HS-27A (cell line): ENCODE measurements at places on chromosomes 5 and 9.

GRCh38 chr9:126000256-126000655, 253.1 kb downstream of the PBX3 start:
- DNase-seq = no peak

DNA sequence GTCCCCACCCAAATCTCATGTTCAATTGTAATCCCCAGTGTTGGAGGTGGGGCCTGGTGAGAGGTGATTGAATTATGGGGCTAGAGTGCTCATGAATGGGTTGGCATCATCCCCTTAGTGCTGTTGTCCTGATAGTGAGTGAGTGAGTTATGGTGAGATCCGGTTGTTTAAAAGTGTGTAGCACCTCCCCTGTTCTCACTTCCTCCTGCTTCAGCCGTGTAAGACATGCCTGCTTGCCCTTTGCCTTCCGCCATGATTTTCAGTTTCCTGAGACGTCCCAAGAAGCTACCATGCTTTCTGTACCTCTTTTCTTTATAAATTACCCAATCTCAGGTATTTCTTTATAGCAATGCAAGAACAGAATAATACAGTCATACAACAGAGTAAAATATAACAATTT, 742 bp upstream of the LECT2 start:
- no peak for DNase-seq

DNA sequence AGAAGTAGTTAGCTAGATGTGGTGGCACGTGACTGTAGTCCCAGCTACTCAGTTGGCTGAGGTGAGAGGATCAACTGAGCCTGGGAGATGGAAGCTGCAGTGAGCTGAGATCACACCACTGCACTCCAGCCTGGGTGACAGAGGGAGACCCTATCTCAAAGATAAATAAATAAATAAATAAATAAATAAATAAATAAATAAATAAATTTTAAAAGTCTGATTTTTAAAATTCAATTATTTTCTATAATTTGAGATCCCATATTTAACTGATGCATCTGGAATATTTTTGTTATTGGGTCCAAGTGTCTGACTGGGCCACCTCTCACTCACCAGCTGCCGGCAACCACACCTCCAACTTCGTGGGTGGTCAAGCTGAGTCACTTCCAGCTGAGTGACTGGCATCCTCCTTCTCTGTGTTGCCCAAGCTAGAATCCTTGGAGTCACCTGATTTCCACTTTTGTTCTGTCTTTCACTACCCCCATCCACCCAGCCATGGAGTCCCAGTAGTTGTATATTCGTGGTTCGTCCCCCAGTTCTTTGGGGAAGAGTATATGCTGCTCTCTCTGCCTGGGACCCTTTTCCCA, 70.9 kb downstream of the EGFLAM start:
- DNase-seq = peak; percentile 60

DNA sequence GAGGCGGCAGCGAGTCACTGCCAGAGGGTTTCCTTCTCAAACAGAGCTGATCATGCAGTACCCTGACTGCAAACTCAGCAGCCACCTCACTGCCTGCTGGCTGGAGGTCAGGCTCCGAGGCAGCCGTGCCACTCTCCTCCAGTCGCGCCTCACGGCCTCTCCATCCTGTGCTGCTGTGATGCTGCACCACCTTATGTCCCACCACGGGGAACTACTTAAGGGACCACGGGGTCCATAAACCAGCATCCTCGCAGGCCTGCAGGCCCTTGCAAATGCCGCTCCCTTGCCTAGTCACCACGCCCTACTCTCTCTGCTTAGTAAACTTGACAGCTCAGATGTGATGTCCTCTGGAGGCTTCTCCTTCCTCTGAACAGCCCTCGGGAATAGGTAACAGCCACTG, 99.2 kb downstream of the CRB2 start:
- no peak for DNase-seq

GRCh38 chr9:5832071-5832537, 813 bp downstream of the ERMP1 start:
- DNase-seq = no peak

DNA sequence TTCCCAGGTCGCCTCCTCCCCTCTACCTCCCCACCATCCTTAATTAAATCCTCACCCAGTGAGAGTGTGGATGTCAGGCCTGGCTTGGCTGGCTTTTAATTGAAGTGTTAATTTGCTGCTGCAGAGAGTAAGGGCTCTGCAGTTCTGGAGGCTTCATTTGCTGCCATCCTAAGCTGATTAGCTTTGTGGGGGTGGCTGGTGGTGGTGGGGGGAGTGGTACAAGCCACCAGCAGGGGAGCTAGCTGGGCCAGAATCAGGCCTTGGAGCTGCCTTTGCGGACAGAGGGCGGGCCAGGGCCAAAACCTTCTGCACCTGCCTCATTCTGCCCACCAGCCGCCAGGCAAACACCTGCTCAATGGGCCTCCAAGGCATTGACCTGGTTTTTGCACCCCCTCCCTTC, 26.8 kb upstream of the TIFAB start:
- no peak for DNase-seq

DNA sequence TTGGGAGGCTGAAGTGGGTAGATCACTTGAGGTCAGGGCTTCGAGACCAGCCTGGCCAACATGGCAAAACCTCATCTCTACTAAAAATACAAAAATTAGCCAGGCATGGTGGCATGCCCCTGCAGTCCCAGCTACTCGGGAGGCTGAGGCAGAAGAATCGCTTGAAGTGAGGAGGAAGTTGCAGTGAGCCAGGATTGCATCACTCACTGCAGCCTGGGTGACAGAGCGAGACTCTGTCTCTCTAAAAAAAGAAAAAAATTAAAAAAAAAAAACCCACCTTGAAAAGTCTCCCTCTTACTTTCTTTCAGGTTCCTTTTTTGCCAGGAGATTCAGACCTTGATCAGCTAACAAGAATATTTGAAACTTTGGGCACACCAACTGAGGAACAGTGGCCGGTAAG, 34.2 kb downstream of the CDK7 start:
- DNase-seq = no peak

- peak; percentile 86 for DNase-seq
Observed at GRCh38 chr5:176388444-176389134, at the start of the genes HIGD2A and NOP16. HIGD2A (plus strand) TSS chr5:176388751; CDS start chr5:176388820, 69 bp downstream. NOP16 (minus strand) TSS chr5:176388598; CDS start chr5:176388539, 59 bp downstream.

- no peak for DNase-seq
Observed at GRCh38 chr9:74804018-74804385, 83.7 kb downstream of the TRPM6 start.

DNA sequence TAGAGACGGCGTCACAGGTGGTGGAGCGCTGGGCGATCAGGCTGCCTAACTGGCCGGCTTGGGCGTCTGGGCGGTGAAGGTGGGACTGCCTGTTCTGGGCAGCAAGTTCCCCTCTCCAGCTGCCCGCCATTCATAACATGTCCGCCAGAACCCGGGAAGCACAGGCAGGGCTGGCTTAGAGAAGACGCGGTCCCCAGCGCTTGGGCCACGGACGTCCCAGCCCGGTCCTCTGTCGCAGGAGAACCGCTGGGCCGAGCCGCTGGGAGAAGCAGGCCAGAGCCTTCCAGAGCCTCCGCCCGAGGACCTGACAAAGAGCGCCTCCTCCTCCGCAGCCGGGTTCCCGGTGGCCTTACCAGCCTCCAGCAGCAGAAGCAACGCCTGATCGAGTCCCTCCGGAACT, 15.2 kb upstream of the HAND1 start:
- DNase-seq = no peak

GRCh38 chr9:77495834-77496671, 152.1 kb downstream of the GNA14 start:
- DNase-seq = no peak

- no peak for DNase-seq
Observed at GRCh38 chr9:112783551-112783954, 33.0 kb downstream of the SNX30 start.

GRCh38 chr5:19739671-19740070, 248.3 kb downstream of the CDH18 start:
- no peak for DNase-seq

- DNase-seq = no peak
Observed at GRCh38 chr5:169590602-169591001, 7.0 kb downstream of the SPDL1 start.

- DNase-seq = no peak
Observed at GRCh38 chr9:88396836-88397577, 8.8 kb downstream of the SPIN1 start.

GRCh38 chr5:109053995-109054417, 306.3 kb downstream of the FER start:
- DNase-seq = no peak

GRCh38 chr5:5539590-5539989, 117.1 kb downstream of the ICE1 start:
- DNase-seq = no peak

DNA sequence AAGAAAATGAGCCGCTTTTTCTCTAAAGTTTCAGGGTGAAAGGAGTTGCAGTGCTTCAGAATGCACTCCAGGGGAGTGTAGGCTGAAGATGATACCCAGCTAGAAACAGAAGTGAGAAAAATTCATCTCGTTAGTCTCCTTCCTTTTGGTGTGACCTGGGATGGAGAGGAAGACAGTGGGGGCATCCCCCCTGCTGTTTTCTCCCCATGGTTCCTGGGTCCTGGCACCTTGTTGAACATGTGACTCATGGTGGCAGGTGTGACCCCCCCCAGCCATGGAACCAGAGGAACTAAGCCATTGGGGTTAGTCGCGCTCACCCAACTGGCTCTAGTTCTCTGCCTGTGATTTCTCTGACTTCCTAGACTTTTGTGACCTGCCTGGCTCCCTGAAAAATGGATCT, 424.6 kb downstream of the CSNK1G3 start:
- no peak for DNase-seq

GRCh38 chr5:14174230-14174636, 31.1 kb downstream of the TRIO start:
- DNase-seq = no peak

GRCh38 chr5:107293541-107294210, 377.1 kb downstream of the EFNA5 start:
- no peak for DNase-seq

GRCh38 chr9:129374231-129374630, 196.2 kb upstream of the IER5L start:
- DNase-seq = no peak

GRCh38 chr5:123285122-123286023, 137.8 kb downstream of the CEP120 start:
- DNase-seq = no peak

- DNase-seq = no peak
Observed at GRCh38 chr9:99226054-99226453, 4.0 kb downstream of the SEC61B start.

- no peak for DNase-seq
Observed at GRCh38 chr9:70557661-70558369, 143.4 kb upstream of the KLF9 start.

DNA sequence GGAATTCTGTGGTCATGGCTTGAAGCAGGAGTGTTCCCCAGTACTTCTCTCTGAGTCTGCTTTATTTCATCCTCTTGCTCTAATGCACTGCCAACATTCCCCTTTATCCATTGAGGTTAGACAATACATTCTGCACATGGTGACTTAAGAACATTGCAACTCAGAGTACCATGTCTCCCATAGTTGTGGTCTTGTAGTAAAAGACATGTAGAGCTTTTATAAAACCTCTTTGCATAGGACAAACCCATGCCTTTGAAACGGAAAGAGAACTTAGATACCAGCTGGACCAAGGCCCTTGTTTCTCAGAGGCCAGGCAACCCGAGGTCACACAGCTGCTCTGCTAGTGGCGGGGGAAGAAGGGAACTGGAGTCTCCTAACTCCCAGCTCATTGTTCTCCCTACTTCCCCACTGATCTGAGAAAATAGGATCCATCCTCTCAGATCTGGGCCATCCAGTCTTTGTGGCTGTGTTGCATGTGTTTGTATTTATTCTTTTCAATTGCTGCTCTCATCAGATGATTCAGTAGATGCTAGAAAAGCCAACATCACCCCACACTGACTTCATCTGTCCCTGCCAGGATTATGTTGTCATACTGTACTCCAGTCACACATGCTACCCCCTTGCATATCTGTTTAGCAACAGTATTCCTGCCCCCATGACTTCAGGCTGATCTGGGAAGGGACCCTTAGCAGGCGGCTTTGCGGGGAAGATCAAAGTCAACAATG, 236.9 kb downstream of the SAXO1 start:
- no peak for DNase-seq

DNA sequence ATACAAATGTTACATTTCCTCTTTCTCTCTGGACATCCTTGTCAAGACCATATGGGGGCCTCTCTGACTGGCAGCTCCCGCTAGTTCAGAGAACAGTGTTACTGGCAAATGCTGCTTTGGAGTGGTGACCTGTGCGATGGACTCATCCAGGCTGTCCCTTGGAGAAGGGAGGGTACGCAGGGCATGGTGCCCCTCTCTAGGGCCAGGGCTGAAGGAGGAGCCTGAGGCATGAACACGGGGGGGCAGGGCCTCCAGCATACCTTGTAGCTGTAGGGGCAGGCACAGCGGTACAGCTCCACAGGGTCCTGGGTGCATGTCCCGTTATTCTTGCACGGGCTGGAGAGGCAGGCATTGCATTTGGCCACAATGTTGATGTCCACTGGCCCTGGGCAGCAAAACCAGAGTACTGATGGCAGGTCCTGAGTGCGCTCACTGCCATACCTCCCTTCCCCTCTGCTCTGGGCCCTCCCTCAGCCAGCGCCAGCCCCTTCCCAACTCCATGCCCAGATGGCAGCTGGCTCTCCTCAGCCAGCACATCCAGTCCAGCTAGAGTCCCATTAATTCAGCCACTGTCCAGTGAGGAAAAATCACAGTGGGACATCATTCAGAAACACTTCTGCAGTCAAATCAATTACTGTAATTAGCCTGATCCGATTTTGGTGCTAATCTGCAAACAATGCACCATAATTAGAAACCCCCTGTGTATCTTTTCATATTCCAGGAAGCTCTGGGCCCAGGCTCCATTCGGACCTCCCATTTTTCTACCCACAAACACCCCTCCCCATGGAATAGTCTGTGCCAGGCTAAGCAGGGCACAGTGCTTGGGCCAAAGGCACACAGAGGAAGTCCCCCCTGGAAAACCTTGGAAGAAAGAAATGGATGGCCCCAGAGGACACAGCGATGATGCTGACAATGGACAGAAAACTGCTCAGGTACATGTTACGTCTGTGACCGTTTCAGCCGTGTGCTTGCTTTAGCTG, 128.8 kb upstream of the PANK3 start:
- DNase-seq = no peak

- no peak for DNase-seq
Observed at GRCh38 chr5:3602785-3603502, 7.3 kb downstream of the IRX1 start.

GRCh38 chr5:164361986-164362385, 856.6 kb downstream of the MAT2B start:
- DNase-seq = no peak

- DNase-seq = no peak
Observed at GRCh38 chr5:42487821-42488220, 64.6 kb downstream of the GHR start.

- no peak for DNase-seq
Observed at GRCh38 chr5:4295663-4296339, 700.2 kb downstream of the IRX1 start.

- no peak for DNase-seq
Observed at GRCh38 chr5:56281489-56282165, 48.5 kb upstream of the ANKRD55 start.

DNA sequence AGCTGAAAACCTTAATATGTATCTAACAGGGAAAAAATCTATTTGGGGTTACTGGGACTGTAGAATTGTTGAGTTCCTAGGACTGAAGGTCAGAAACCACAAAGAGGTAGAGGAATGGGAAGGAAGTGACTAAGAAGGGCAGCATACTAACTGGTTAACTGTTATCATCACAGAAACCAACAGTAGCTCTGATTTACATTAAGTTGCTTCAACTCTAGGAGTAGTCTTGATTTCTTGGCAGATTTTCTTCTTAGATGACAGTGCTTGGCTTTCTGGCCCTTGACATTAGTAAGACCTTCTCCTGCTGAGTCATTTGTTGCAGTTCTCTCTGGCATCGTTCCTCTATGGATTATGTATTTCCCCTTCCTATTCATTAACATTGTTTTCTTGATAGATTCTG, 116.1 kb upstream of the RASA1 start:
- peak; percentile 67 for DNase-seq
